ENCODE measurements at places on chromosomes 1 and 21. TPM values are rescaled to one million over a fixed set of nuclear protein-coding genes. Genes with fewer than 3 reads are reported as not detected.
A peak's percentile ranks its signal among the peaks of the same experiment; 100 is the strongest.

GRCh38 chr1:98706173-98706843 lies 44.8 kb downstream of the SNX7 start:
- no peaks in the 10 kb centered on the region for H3K27me3 ChIP-seq
- H3K27ac ChIP-seq: no peak overlapping the region
- DNase-seq: no peak
- no peaks in the 10 kb centered on the region for H3K36me3 ChIP-seq

DNA sequence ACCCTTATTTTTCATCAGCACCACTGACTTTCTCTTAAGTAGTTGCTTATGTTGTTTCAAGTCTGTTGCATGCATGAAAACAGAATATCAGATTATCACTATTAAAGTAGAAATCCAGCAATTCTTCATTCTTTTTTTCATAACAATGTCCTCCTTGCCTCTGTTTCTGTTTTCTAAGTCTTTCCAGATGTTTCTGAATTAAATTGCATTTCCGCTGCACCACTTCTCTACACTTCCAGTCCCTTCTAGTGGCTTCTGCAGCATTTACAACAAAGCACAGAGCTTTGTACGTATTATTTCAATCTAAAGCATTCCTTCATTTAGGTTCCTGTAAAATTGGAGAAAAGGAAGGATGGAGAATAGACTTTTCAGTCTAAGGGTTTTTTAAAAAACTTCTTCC lies 42.4 kb downstream of the PATJ start:
- no peak for DNase-seq
- peaks cover 6% of the 10 kb centered on the region for H3K36me3 ChIP-seq
- H3K27ac ChIP-seq: no peak overlapping the region

- no peak for DNase-seq
- H3K27ac ChIP-seq: no peak overlapping the region
- no peaks in the 10 kb centered on the region for H3K27me3 ChIP-seq
- no peaks in the 10 kb centered on the region for H3K36me3 ChIP-seq
- H3K4me3 ChIP-seq: no peak overlapping the region
These were observed 61.8 kb upstream of the ETS2 start for GRCh38 chr21:38743772-38744529.

DNA sequence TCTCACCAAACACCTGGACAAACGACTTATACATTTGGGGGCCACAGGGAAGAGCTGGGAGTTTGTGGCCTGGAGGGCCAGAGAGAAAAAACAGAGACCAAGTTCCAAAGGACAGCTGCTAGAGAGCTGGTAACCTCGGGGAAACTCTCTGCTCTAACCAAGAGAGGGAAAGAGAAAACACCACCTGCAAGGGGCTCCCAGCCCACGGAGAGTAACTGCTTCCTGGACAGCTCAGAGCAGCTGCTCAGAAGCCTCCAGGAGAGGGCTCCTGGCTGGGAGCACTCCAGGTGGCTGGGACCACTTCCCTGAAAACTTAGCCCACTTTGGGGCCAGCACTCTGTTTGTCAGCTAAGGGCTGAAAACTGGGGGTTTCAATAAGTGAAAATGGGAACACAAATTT lies 154.8 kb upstream of the GRIK3 start:
- peak; percentile 25 for DNase-seq
- H3K4me3 ChIP-seq: no peak overlapping the region
- no peaks in the 10 kb centered on the region for H3K36me3 ChIP-seq
- H3K27me3 ChIP-seq: no peaks in the 10 kb centered on the region
- H3K27ac ChIP-seq: no peak overlapping the region
- no peaks in the 10 kb centered on the region for H3K4me1 ChIP-seq

DNA sequence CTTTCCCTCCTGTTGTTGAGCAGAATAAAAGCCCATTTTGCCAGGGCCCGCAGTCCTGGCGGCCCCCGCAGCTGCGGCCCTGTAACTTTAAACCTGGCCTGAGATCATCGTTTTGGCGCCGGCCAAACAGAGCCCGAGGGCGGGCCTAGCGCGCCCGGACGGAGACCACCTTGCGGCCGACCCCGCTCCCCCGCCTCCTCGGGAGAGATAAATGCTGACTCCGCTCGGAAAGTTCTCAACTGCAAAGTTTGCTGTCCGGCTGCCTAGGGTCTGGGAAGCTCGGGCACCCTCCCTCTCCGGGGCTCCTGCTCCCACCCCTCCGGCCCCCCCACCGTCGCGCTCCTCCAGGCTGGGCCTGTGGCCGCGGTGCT lies at the start of gene PDPN:
TSS of gene PDPN (plus strand) at position 238 of the 371 bp plus-strand sequence. CDS start 202 bp downstream, outside the sequence.
- peak; percentile 89 for DNase-seq
- peak within 1 kb of the TSS; percentile 3 for H3K27ac ChIP-seq
- peak within 1 kb of the TSS; percentile 96 for H3K4me3 ChIP-seq

DNA sequence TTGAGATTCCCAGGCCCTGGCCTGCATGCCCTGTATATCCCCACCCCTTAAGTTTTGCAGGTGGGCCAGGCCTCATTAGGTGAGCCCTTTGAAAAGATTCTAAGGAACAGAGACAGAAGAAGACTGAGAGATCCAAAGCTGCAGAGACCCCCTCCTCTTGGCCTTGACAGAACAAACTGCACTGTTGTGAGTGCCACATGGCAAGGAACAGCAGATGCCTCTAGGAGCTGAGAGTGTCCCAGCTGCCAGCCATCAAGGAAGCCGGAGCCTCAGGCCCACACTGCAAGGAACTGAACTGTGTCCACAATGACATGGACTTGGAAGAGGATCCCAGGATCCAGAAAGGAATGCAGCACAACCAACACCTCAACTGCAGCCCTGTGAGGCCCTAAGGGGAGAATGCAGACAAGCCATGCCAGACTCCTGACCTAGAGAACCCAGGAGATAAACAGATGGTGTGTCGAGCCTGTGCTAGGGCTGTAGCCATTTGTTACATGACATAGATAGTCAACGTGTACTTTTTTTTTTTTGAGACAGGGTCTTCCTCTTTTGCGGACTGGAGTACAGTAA lies 182.7 kb downstream of the AJAP1 start:
- no peak overlapping the region for H3K4me3 ChIP-seq
- no peak overlapping the region for H3K27ac ChIP-seq
- H3K27me3 ChIP-seq: no peaks in the 10 kb centered on the region
- DNase-seq: no peak

DNA sequence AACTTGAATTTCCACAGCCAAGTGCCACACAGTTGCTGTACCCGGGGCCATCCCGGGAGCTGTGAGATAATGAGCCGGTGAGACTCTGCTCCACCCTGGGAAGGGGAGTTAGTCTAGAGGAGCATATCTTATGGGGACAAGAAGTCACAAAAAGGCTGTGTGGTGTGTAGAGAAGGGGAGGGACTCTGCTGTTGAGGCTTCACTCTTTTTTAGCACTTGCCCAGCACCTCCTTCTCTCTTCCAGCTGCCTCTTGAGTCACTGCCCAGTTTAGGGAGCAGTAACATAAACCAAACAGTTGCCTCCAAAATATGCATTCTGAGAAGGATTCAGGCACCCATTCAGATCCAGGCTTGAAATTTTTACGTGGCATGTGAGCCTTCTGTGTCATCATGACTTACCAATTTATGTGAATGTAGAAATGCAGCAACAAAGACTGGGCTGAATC lies 744 bp upstream of the WDR26 start:
- DNase-seq: no peak
- H3K27me3 ChIP-seq: no peaks in the 10 kb centered on the region
- peak overlapping the region; percentile 81 for H3K4me3 ChIP-seq
- no peaks in the 10 kb centered on the region for H3K36me3 ChIP-seq
- peaks cover 30% of the 10 kb centered on the region for H3K4me1 ChIP-seq

Gene CCDC30
- 0.56 TPM for total RNA-seq

Gene PGLYRP4
- total RNA-seq: not detected

DNA sequence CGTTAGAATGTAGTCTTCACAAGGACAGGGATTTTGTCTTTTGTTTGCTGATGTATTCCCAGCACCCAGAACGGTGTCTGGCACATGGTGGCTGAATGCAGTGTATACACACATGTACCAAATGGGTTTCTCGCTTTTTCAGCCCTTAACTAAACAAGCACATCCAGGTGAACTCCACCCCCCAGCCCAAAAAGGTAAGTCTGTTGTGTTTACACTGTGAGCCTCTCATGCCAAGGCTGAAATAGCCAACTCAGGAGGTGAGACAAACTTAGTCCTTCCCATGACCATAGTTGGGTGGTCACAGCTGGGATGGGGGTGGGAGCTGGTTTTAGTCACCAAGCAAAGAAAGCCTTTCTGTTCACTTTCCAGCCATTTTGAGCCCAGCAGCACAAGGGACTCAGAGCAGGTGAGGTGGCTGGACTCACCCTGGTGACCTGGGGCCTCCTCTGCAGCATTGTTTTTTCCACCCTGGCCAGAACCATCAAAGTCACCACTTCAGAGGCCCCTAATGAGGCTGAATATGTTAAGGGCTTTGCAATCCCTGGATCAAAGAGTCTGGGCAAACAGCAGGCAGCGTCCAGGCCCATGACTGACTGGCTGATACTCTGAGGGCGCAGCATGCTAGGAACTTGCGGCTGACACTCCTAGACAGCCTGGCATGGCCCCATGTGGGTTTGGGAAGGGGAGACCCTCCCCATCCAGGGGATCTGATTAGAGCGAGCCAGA lies 8.7 kb downstream of the TENT5B start:
- peaks cover 15% of the 10 kb centered on the region for H3K36me3 ChIP-seq
- no peak overlapping the region for H3K4me3 ChIP-seq
- no peaks in the 10 kb centered on the region for H3K27me3 ChIP-seq
- peak overlapping the region; percentile 94 for H3K27ac ChIP-seq
- DNase-seq: peak; percentile 50

Gene CLEC20A
- not detected for total RNA-seq

- peaks cover 51% of the 10 kb centered on the region for H3K36me3 ChIP-seq
- DNase-seq: no peak
- H3K4me1 ChIP-seq: no peaks in the 10 kb centered on the region
- H3K27ac ChIP-seq: peak overlapping the region; percentile 74
- no peak overlapping the region for H3K4me3 ChIP-seq
- H3K27me3 ChIP-seq: no peaks in the 10 kb centered on the region
These were observed 11.2 kb downstream of the AGO1 start for GRCh38 chr1:35894183-35894582.

Gene CD84
- not detected for total RNA-seq

- peaks cover 24% of the 10 kb centered on the region for H3K4me1 ChIP-seq
- no peak overlapping the region for H3K4me3 ChIP-seq
- H3K36me3 ChIP-seq: no peaks in the 10 kb centered on the region
- no peak for DNase-seq
- H3K27me3 ChIP-seq: no peaks in the 10 kb centered on the region
These were observed 2.0 kb downstream of the HCN3 start for GRCh38 chr1:155279268-155279667.

Gene PLXNA2
- 1.8 TPM for total RNA-seq

Gene RGS13
- total RNA-seq: not detected

DNA sequence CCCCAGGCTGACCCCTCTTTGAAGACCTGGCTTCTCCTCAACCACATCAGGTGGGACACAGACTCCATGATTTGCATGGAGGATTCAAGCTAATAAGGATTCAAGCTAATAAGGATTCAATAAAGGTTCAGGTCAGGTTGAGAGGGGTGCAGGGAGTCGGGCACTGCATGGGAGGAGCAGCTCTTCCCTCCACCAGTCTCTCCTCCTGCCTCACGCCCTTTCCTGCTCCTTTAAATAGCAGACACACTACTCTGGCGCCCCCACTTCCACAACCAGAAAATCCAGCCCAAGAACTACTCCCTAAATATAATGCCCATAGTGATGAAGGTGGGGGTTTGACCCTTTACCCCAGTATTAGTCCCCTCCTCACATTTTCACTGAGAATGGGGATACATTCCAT lies 7.1 kb downstream of the MEX3A start:
- H3K36me3 ChIP-seq: no peaks in the 10 kb centered on the region
- peak overlapping the region; percentile 54 for H3K4me3 ChIP-seq
- peak overlapping the region; percentile 83 for H3K27ac ChIP-seq
- H3K27me3 ChIP-seq: no peaks in the 10 kb centered on the region
- H3K4me1 ChIP-seq: peaks cover 82% of the 10 kb centered on the region

DNA sequence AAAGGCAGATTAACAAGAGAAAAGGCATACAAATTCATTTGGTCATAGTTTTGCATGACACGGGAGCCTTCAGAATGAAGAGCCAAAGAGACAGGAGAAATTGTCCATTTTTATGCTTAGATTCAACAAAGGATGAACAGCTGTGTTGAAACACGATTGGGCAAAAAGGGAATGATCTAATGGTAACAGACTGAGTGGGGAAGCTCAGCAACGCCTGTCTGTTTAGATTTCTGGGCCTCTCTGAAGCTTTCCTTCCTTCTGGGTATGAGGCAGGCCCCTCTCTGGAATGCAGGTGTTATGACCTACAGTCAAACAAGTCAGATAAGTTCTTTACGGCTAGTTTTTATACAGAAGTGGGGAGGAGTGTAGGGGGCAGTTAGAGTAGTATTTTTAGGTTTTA lies 154.6 kb downstream of the RGS7 start:
- H3K4me3 ChIP-seq: no peak overlapping the region
- H3K4me1 ChIP-seq: peaks cover 20% of the 10 kb centered on the region
- H3K27me3 ChIP-seq: no peaks in the 10 kb centered on the region
- peak overlapping the region; percentile 83 for H3K27ac ChIP-seq
- no peaks in the 10 kb centered on the region for H3K36me3 ChIP-seq

Gene GABRD
- total RNA-seq: 2.8 TPM

DNA sequence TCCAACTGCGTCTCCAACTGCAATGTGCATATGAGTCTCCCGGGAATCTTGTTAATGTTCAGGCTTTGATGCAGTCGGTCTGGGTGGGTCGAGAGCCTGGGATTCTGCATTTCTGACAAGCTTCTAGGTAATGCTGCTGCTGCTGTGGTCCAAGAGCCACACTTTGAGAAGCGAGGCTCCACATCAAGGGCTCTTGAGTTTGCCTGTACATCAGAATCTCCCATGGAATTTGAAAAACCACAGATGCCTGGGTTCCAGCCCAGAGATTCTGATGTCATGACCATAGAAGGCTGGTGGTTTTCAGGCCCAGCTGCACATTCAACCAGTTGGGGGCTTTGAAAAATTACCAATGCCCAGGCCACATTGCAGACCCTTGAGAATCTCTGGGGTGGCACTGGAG lies 93.9 kb upstream of the TARDBP start:
- H3K4me1 ChIP-seq: no peaks in the 10 kb centered on the region
- no peaks in the 10 kb centered on the region for H3K27me3 ChIP-seq
- H3K4me3 ChIP-seq: no peak overlapping the region
- H3K36me3 ChIP-seq: no peaks in the 10 kb centered on the region
- no peak overlapping the region for H3K27ac ChIP-seq
- no peak for DNase-seq

- DNase-seq: peak; percentile 49
- peaks cover 22% of the 10 kb centered on the region for H3K4me1 ChIP-seq
- no peak overlapping the region for H3K27ac ChIP-seq
These were observed 101.3 kb upstream of the ZBTB40 start for GRCh38 chr1:22350171-22350923.

DNA sequence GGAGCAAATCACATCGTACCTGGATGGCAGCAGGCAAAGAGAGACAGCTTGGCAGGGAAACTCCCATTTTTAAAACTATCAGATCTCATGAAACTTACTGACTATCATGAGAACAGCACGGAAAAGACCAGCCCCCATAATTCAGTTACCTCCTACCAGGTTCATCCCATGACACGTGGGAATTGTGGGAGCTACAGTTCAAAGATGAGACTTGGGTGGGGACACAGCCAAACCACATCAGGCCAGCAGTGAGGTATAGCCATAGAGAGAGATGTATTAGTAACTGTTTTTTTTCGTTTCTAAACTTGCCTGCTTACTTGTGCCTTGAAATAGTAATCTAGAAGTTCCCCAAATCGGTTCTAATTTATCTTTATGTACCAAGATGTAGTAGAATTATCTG lies 48.9 kb downstream of the AK4 start:
- H3K27me3 ChIP-seq: no peaks in the 10 kb centered on the region
- no peak overlapping the region for H3K4me3 ChIP-seq
- no peak for DNase-seq
- H3K27ac ChIP-seq: no peak overlapping the region

- H3K36me3 ChIP-seq: no peaks in the 10 kb centered on the region
- H3K4me1 ChIP-seq: peaks cover 21% of the 10 kb centered on the region
- H3K27ac ChIP-seq: peak overlapping the region; percentile 45
- peak; percentile 51 for DNase-seq
- H3K27me3 ChIP-seq: no peaks in the 10 kb centered on the region
These were observed 99.4 kb upstream of the S1PR1 start for GRCh38 chr1:101137144-101138126.

Gene CCDC185
- total RNA-seq: 0.56 TPM
